Right lung (tissue), 10 donors: ENCODE measurements at places on chromosomes 1 and 21.

GRCh38 chr1:202252271-202252670 is 58.7 kb downstream of the LGR6 start:
- DNase-seq = no peak

DNA sequence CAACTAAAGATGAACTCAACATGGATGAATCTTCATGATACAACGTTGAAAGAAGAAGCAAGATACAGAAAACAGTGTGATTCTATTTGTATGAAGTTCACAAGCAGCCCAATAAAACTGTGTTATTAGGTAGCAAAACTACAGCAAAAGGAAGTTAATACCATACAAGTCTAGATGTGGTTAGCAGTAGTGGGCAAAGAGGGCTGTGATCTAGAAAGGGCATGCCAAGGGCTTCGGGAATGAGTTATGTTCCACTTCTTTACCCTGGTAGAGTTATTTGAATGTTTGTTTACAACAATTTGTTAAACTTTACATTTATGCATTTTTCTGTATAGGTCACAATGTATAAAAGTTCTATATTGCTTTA is 9.2 kb downstream of the TNFRSF9 start:
- DNase-seq = no peak

- DNase-seq = peak; percentile 45
Measured at GRCh38 chr1:68868606-68869005, 371.7 kb upstream of the DEPDC1 start.

- no peak for DNase-seq
Measured at GRCh38 chr1:115862403-115862802, 21.5 kb upstream of the NHLH2 start.

DNA sequence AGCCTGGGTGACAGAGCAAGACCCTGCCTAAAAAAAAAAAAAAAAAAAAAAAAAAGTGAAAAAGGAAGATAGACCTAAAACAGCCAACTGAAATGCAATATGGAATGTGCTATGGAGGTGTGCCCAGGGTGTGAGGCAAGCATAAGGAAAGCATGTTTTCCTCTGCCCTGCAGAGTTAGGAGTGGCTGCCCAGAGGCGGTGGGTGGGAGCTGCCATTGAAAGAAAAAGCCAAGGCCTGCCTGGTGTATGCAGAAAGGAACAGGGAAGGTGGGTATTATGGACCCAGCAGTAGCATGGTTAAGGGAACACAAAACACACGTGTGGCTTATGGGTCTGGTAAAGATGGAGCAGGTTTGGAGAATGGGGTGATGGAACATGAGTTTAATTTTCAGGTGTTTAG is 8.9 kb downstream of the CD244 start:
- no peak for DNase-seq
